ENCODE measurements at places on chromosomes 1 and 21.

- H3K27ac ChIP-seq = no peak overlapping the region
- H3K36me3 ChIP-seq = no peaks in the 10 kb centered on the region
- peaks cover 7% of the 10 kb centered on the region for H3K4me1 ChIP-seq
- no peak for DNase-seq
Observed at GRCh38 chr1:237043846-237044636, 2.1 kb downstream of the RYR2 start.

GRCh38 chr1:112386731-112387346, 9.2 kb upstream of the CTTNBP2NL start:
- peaks cover 25% of the 10 kb centered on the region for H3K27me3 ChIP-seq
- no peak for DNase-seq
- H3K27ac ChIP-seq = no peak overlapping the region
- no peak overlapping the region for H3K4me3 ChIP-seq
- peaks cover 4% of the 10 kb centered on the region for H3K4me1 ChIP-seq

DNA sequence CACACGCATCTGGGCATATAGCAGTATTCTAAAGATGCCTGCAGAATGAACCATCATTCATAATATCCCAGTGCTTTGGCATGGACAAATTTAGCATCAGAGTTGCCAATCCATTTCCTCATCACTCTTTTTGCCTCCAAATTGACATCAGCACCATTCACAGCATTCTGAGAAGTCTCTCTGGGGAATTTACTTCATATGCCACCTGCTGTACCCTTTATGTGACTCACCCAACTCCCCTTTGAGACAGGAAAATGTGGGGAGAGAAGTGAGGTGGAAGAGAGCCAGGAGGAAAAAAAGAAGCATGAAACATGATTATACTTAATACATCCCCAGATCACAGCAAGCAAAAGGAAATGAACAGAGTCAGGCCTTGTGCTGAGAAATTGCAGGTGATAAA, 37.4 kb downstream of the RAB3B start:
- H3K4me3 ChIP-seq = no peak overlapping the region
- no peak for DNase-seq
- H3K36me3 ChIP-seq = no peaks in the 10 kb centered on the region
- peaks cover 8% of the 10 kb centered on the region for H3K4me1 ChIP-seq
- H3K27me3 ChIP-seq = peaks cover 4% of the 10 kb centered on the region

DNA sequence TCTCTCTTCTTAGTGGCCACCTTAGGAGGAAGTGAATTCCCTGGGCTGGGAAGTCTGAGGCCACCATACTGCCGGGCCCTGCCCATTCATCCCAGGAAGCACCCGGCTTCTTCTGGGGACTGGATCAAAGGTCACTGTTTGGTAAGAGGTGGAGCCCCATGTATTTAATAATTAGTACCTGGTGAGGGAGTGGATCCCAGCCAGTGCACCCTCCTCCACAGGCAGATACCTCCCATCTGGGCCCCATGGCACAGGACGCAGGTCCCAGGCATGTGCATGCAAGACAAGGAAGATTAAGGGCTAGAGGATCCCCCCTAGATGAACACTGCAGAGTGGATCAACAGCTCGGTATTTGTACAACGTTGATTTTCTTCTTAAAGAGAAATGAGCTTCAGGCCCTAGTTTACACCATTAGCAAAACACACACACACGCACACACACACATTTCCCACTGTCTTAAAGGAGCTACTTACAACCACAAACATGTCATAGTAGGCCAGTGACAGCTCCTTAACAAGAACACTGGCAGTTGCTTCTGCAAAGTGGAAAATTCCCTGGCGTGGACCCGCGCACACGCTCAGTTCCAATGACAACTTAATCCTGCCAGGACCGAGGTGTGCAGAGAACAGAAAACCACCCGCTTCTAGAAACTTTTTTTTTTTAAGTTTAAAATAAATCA, 90.7 kb downstream of the MRPL37 start:
- DNase-seq = no peak
- H3K27ac ChIP-seq = peak overlapping the region; percentile 78
- peaks cover 14% of the 10 kb centered on the region for H3K36me3 ChIP-seq
- H3K4me3 ChIP-seq = no peak overlapping the region
- peaks cover 82% of the 10 kb centered on the region for H3K4me1 ChIP-seq

DNA sequence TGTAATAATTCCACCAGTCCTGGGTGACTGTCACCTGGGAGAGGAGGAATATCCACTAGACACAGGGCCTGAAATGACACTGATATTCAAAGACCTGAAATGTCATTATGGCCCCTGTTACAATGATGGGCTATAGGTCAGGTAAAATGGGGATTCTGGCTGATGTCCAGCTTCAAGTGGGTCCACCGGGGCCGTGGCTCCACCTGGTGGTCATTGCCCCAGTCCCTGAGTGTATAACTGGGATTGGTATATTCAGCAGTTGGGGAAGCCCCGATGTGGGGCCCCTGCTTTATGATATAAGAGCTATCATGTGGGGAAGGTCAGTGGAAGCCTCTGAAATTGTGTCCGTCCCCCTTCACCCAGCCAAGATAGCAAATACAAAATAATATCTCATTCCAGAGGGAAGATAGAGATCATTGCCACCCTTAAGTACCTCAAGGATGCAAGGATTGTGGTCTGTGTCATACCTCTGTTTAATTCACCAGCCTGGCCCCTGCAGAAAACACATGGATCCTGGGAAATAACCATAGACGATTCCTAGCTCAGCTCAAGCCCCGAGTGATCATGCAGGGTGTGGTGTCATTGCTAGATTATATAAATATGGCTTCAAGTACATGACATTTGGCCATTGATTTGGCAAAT, 19.4 kb downstream of the PLEKHO1 start:
- DNase-seq = peak; percentile 58
- no peaks in the 10 kb centered on the region for H3K36me3 ChIP-seq
- H3K4me3 ChIP-seq = no peak overlapping the region
- H3K4me1 ChIP-seq = peaks cover 12% of the 10 kb centered on the region
- no peaks in the 10 kb centered on the region for H3K27me3 ChIP-seq

DNA sequence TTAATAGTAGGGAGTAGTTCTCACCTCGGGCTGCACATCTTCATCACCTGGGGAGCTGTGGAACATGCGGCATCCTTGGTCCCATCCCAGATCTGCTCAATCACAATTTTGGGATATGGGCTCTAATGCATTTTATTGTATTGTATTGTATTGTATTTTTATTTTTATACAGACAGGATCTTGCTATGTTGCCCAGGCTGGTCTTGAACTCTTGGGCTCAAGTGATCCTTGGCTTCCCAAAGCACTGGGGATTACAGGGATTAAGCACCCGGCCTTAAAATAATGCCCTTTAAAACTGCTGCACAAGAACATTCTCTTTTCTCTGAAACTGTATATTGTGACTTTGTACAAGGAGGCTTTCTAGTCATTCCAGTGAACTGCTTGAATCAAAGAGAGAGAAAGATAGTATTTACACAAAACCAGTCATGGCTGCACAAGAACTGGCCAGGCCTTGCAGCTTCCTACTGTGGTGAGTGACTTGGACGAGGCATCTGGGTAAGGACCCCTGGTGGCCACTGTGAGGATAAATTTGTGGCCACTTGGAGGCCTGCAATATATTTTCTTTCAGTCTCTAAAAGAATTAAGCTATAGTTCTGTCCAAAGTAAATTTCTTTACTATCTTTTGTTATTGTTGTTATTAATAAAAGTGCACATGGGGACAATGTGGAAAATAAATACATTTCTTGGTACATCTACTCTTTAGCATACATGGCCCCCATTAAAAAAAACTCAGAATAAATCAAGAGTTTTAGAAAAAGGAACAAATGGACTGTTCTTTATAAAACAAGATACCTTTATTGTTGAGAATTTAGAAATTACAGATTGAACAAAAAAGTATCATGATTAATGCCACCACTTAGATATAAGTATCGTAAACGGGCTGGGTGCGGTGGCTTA, 48.0 kb downstream of the TBCE start:
- no peak overlapping the region for H3K27ac ChIP-seq
- no peak overlapping the region for H3K4me3 ChIP-seq
- peaks cover 4% of the 10 kb centered on the region for H3K36me3 ChIP-seq
- H3K27me3 ChIP-seq = no peaks in the 10 kb centered on the region
- peak; percentile 47 for DNase-seq

GRCh38 chr1:184892116-184892515, 82.2 kb downstream of the NIBAN1 start:
- DNase-seq = no peak
- H3K27me3 ChIP-seq = peaks cover under 1% of the 10 kb centered on the region
- no peaks in the 10 kb centered on the region for H3K36me3 ChIP-seq
- no peak overlapping the region for H3K4me3 ChIP-seq

DNA sequence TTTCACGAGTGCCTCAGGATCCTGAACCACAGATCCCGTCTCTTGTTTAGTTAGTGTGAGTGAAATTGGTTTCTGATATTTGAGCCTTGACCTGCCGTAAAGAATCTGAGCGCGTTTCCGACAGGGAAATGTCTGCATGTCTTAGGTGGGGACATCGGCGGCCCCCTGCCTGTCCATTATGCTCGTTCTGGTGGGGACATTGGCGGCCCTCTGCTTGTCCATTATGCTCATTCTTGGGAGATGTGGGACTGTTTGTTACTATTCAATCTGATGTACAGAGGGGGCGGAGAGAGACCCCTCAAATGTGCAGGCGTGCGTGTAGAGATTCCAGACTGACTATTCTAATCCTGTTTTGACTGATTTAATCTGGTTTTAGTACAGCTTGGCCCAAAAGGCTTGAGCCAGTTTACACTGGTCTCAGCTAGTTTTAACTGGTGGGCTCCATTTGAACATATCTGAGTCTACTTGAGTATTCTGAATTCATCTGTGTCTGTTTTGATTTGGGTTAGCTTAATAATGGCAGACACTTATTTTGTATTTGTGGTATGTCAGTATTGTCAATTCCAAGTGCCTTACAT, 6.6 kb upstream of the TINAGL1 start:
- no peak for DNase-seq
- H3K27ac ChIP-seq = no peak overlapping the region
- no peaks in the 10 kb centered on the region for H3K4me1 ChIP-seq
- no peak overlapping the region for H3K4me3 ChIP-seq
- H3K36me3 ChIP-seq = no peaks in the 10 kb centered on the region
- H3K27me3 ChIP-seq = peaks cover 1% of the 10 kb centered on the region

GRCh38 chr21:45894450-45894825, 87.1 kb upstream of the COL6A1 start:
- DNase-seq = no peak
- no peaks in the 10 kb centered on the region for H3K36me3 ChIP-seq
- H3K27me3 ChIP-seq = no peaks in the 10 kb centered on the region

DNA sequence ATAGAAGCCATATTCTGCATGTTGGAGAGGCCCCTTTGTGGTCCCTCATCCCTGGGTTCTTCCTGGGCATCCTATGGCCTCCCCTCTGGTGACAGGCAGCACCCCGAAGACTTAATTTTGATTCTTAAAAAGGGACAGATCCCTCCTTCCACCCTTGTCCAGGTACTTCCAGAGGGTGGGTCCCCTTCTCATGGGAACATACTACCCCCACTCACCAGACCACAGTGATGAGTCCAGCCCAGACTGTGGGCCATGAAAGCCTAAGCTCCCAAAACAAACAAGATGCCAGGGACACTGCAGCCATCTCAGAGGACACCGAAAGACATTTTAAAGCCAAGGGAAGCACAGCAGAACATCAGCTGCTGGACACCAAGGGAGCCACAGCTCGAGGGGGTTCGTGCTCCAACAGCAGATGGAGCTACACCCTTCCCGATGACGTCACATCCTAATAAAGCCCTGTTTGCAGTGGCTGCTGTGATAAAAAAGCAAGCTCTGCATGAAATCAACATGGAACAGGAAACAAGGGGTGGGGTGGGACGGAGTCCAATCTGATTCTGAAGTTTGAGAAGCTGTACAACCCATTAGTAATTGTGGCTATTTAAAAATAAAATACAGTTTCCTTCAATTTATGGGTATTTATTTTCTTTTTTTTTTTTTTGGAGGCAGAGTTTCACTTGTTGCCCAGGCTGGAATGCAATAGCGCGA, 32.4 kb downstream of the GNB1 start:
- peaks cover 59% of the 10 kb centered on the region for H3K4me1 ChIP-seq
- H3K4me3 ChIP-seq = no peak overlapping the region
- peaks cover 15% of the 10 kb centered on the region for H3K36me3 ChIP-seq
- DNase-seq = no peak

GRCh38 chr21:37297364-37297763, 30.2 kb upstream of the VPS26C start:
- no peaks in the 10 kb centered on the region for H3K36me3 ChIP-seq
- H3K4me1 ChIP-seq = no peaks in the 10 kb centered on the region
- DNase-seq = no peak
- H3K4me3 ChIP-seq = no peak overlapping the region
- H3K27me3 ChIP-seq = no peaks in the 10 kb centered on the region
- H3K27ac ChIP-seq = no peak overlapping the region

GRCh38 chr1:8496473-8496872, 178.6 kb downstream of the SLC45A1 start:
- no peaks in the 10 kb centered on the region for H3K27me3 ChIP-seq
- peaks cover 29% of the 10 kb centered on the region for H3K4me1 ChIP-seq
- peak overlapping the region; percentile 84 for H3K27ac ChIP-seq
- no peak for DNase-seq
- no peak overlapping the region for H3K4me3 ChIP-seq
- H3K36me3 ChIP-seq = peaks cover 52% of the 10 kb centered on the region

- no peak for DNase-seq
- H3K4me1 ChIP-seq = peaks cover 20% of the 10 kb centered on the region
- H3K4me3 ChIP-seq = no peak overlapping the region
- no peaks in the 10 kb centered on the region for H3K36me3 ChIP-seq
- no peak overlapping the region for H3K27ac ChIP-seq
Observed at GRCh38 chr1:59695252-59695651, 119.5 kb upstream of the HOOK1 start.

DNA sequence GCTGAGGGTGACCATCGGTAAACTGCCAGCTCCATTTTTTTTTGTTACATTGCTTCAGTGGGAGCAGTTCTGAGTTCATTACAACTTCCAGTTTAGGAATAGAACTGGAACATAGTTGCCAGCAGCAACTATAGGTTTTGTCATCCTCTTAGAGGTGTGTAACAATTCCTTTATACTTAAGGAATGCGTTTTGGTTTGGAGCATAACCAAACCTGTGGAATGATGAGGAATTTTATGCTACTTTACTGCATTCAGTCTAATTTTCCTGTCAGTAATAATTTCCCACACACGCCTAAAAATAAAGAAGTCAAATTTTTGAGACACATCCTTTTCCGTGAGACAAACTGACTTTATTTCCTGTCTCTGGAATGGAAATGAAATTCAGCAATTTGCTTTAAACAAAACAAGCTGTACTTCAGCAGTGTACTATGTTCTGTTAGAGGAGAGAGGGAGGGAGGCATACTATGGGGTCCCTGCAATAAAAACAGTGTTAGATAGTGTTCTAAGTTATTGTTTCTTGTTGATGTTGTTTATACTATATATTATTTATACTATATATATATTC, 4.8 kb upstream of the AMPD1 start:
- H3K36me3 ChIP-seq = no peaks in the 10 kb centered on the region
- H3K27ac ChIP-seq = no peak overlapping the region
- H3K4me3 ChIP-seq = no peak overlapping the region
- H3K27me3 ChIP-seq = peaks cover 5% of the 10 kb centered on the region
- no peaks in the 10 kb centered on the region for H3K4me1 ChIP-seq
